ENCODE measurements at places on chromosomes 1 and 21.

DNA sequence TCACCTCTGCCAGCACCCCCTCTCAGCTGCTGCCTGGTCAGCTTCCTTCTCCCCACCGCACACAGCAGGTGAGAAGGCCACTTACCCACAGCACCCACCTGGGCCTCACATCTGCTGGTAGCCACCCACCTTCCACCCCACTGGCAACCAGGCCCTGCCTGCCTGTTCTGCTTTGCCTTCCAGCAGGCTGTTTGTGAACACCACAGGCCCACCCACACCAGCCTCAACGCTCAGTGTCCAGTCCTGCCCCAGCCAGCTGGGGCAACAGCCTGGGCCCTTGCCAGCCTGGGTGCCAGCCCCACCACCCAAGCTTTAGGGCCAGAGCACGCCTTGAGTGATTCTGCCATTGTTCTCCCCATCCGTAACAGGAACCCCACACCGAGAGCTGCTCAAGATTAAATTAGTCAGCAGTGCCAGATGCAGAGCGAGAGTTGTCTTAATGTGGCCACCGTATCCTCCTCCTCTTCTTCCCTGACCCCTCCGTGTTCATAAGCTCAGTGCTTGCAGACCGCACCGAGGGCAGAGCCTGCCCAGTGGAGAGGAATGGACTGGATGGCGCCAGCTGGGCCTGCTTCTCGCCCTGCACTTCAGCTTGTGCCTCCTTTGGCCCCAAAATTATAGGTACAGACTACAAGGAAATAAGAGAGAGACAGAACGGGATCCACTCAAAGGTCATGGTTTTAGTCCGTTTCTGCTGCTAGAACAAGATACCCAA is 120.3 kb upstream of the COL6A1 start:
- no peak for DNase-seq

GRCh38 chr1:155882235-155882634 is 22.9 kb downstream of the SYT11 start:
- no peak for DNase-seq

DNA sequence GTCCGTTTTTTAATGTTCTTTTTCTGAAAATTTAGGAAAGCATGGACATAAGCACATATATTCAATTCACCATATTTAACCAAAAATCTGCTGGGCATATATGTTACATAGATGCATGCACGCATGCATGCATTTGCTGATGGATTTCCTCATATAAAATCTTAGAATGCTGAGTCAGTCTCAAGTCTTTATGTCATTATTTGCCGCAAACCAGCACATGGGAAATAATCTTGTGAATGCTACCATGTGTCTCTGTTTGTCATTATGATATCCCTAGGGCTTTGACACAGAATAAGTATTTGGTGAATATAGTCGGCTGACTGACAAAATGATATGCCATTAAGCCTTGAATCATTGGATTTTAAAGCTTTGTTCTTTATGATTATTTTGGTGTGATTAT is 776.5 kb downstream of the KCNT2 start:
- no peak for DNase-seq

GRCh38 chr1:14090062-14090461 is 390.1 kb downstream of the PRDM2 start:
- no peak for DNase-seq

DNA sequence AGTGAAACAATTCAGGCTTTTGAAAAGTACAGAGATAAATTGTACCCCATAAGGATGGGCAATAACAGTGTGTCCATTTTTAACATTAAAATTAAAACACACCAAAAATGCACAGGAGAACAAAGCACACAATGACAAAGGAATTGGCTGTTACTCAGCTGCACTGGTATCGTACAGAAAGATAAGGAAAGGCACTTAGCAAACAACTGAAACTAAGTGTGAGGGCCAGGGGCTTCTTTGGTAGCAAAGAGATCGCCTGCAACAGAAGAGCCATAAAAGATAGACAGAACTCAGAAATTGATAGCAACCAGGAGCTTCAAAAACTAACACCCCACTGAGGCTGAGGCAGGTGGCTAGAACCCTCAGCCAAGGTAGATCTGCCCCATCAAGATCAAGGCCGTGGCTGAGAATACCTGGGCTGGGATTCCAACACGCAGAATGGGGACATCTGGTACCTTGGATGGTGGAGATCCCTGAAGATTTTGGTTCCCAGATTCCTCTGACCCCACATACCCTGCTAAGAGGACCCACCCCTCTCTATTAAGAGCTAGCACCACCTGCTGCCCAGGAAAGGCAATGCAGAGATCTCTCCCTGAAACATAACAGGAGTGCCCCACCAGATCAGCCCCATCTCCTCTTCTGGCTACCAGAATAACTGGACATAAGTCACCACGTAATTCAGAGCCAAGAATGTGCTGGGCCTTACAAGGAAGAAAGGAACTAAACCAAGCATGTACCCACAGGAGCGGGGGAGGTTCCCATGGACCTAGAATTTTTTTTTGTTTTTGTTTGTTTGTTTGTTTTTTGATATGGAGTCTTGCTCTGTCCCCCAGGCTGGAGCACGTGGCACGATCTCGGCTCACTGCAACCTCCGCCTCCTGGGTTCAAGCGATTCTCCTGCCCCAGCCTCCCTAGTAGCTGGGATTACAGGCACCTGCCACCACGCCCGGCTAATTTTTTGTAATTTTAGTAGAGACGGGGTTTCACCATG is 16.2 kb downstream of the PLEKHO1 start:
- DNase-seq: no peak

Data from SK-N-MC (cell line).